Mesothelial cell of epicardium (in vitro differentiated cells): ENCODE measurements at places on chromosomes 16 and 17. TPM values are rescaled to one million over a fixed set of nuclear protein-coding genes. Genes with fewer than 3 reads are reported as not detected.

Gene TP53TG3
- not detected in 3 replicates for total RNA-seq

DNA sequence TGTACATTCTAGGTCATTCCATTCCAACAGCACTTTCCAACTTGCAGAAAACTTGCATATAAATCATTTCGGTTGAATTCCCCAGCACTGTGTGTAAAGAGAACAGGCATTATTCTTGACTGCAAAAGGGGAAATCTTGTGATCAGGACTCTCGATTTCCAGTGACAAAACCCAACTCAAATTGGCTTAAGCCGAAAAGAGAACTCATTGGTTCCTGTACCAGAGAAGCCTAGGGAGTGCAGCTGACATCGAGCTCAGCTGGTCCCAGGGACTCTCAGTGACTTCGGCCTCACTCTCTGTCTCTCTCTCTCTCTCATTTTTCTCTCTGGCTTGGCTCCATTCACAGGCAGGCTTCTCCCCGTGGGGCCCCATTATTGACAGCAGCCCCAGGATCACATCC is 30.7 kb downstream of the CD300LF start:
- DNase-seq = no peak

GRCh38 chr16:11877374-11877773 is 26.0 kb upstream of the RSL1D1 start:
- DNase-seq = no peak

GRCh38 chr17:14307560-14308024 is 6.7 kb downstream of the HS3ST3B1 start:
- no peak for DNase-seq

Gene BAIAP3
- 1.3 to 2.4 TPM (median 2.3 TPM) in 3 replicates for total RNA-seq

DNA sequence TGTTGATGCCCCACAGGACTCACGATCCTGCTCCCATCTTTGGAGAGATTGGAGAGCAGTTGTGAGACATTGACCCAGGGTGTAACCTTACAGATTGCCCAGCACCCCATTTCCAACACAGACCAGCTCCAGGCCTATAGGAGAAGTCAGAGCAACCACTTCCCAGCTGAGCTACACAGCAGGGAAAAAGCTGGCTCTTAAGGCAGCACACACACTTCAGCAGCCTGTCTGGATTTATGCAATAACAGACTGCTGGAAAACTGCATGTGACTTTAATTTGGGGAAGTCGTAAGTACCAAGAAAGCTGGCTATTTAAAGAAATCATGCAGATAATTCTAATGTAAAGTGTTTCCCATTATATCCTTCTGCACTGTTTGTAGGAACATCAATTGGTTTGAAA is 30.8 kb downstream of the NOG start:
- no peak for DNase-seq

GRCh38 chr17:75563063-75563758 is 24.4 kb upstream of the MYO15B start:
- no peak for DNase-seq

GRCh38 chr16:28062847-28063521 is 530 bp downstream of the GSG1L start:
- peak; percentile 58 for DNase-seq

Gene TEX14
- 0.20 to 0.43 TPM (median 0.34 TPM) in 3 replicates for total RNA-seq

DNA sequence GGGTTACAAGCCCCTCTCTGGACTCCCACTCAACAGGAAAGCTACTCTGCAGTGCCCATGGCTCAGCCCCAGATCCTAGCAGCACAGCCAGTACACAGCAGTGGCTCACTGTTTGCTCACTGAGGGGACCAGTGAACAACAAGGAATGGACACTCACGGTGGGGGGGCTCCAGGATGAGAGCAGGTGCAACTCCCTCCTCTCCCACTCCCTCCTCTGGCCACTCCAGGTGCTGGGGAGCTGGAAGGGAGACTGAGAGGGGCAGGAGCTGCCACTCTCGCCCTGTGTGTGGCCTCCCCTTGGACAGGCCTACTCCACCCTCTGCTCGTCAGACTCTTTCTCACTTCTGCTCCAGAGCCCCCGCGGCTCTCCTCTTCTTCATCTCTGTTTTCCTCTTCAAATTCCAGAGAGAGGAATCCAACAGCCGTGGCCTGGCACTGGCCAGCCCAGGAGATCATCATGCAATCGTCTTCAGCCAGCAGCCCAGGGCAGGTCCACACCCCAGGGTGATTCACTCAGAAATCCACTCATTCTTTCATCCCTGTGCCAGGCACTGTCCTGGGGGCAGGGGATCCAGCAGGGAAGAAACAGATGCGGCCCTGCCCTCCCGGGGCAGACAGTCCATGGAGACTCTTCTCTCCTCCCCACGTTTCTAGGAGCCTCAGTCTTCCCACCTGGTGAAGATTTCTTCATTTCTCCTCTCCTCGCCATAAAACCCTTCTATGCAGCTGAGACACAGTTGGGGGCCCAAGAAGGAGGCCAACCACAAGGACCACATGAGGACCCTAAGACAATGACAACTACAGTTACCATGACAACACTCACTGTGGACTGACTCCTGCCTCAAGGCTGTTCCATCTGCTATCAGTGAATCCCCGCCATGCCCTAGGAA is 30.7 kb downstream of the CFAP20 start:
- DNase-seq = no peak

- no peak for DNase-seq
These were observed 3.8 kb upstream of the DCXR start for GRCh38 chr17:82041144-82041814.

Gene ADAD2
- total RNA-seq = 0.34 TPM in 1 of 3 replicates, not detected in the others

Gene KRT23
- total RNA-seq = 2.3 to 2.8 TPM (median 2.6 TPM) in 3 replicates

GRCh38 chr16:82133798-82134197 is 36.2 kb downstream of the MPHOSPH6 start:
- DNase-seq = no peak

Gene NPIPB13
- total RNA-seq = 34.8 to 38.6 TPM (median 37.1 TPM) in 3 replicates

GRCh38 chr17:31564291-31564690 is 172.8 kb downstream of the RAB11FIP4 start:
- DNase-seq = no peak

DNA sequence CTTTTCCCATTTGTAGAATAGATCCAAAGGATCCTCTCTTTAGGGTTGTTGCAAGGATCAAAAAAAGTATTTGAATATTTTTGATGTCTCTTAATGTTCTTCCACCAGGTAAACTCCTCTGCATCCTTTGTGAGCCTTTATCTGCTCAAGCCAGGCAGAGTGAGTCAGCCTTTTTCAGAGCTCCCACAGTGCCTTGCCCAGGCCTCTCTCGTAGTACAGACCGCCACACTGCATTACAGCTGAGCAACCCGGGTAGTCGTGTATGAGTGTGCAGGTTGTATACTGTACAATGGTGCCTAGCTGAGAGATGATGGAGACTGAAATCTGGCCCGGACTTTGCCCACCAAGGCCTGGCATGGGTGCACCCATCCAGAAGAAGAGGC is 20.9 kb downstream of the RHBDL3 start:
- no peak for DNase-seq

- DNase-seq = no peak
These were observed at the start of gene B3GNT9 for GRCh38 chr16:67150833-67151396. B3GNT9 (minus strand) TSS chr16:67150998; CDS start chr16:67150485, 513 bp downstream.

Gene MT3
- not detected in 3 replicates for total RNA-seq

DNA sequence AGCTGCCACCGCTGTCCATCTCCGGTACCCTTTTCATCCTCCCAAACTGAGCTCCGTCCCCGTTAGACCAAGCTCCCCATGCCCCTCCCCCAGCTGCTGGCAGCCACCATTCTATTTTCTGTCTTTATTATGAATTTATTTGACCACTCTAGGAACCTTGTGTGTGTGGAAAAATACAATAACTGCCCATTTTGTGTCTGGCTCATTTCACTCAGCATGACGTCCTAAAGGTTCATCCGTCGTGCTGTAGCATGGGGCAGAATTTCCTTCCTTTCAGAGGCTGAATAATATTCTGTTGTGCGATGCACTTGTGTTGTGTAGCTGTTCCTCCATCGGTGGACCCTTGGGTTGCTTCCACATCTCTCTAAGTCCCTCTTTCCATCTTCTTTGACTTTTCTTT is 263.1 kb downstream of the SEC14L1 start:
- no peak for DNase-seq

GRCh38 chr17:41687828-41688640 is 651 bp upstream of the EIF1 start:
- DNase-seq = no peak

Gene HCRT
- not detected in 3 replicates for total RNA-seq

Gene CTRL
- total RNA-seq = 1.00 to 1.5 TPM (median 1.4 TPM) in 3 replicates

Gene DNAJC7
- total RNA-seq = 97.2 to 103 TPM (median 97.7 TPM) in 3 replicates

GRCh38 chr17:73906896-73907870 is 262.9 kb upstream of the SDK2 start:
- no peak for DNase-seq

DNA sequence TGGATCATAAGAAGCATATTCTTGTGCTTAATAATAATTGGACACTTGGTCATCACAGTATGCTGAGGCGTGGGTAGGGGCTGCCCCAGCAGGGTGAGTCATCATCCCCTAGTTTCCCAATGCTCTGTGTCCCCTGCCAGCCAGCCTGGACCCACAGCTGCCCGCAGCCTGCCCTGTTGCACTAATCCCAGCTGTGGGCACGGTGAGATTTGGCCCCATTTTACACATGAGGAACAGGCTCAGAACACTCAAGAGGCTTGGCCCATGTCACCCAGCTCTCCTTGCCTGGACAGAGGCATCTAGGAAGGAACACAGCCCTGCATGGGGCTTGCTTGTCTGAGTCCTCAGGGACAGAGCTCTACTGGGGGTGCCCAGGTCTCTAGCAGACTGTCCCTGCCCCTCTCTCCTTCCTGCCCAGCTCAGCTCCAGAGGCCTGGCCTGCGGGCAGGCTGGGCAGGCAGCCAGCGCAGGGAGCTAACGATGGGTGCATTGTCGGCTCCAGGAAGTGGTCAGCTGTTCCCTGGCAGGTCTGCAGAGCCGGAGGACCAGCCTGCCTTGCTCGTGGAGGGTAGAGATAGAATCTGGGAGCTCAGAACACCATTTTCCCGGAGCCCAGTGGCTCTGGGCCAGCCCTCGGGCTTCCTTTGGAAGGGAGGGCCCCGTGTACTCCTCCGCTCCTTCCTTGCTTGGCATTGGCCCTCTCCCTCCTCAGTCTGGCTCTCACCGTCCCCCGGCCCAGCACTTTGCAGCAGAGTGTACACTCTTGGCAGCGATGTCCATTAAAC is 189.4 kb downstream of the RAB11FIP4 start:
- DNase-seq = no peak

DNA sequence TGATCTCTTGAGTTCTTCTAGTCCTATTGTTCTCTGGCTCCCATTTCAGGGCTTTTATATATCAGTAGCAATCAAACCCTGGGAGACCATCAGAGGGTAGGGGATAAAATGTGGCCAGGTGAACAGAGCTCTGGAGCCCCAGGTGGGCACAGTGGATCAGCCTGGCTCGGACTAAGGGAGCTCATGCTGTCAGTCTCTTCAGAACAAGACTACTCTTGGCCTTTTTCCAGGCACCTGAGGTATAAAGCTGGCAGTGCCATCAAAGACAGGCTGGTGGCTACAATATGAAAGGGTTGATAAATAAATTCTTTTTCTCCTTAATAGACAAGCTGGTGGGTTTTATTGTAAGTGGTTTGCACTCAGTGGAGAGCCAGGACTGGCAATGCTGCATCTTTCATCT is 160.0 kb upstream of the CCL2 start:
- no peak for DNase-seq

Gene ADORA2B
- 3.8 to 4.6 TPM (median 4.5 TPM) in 3 replicates for total RNA-seq

DNA sequence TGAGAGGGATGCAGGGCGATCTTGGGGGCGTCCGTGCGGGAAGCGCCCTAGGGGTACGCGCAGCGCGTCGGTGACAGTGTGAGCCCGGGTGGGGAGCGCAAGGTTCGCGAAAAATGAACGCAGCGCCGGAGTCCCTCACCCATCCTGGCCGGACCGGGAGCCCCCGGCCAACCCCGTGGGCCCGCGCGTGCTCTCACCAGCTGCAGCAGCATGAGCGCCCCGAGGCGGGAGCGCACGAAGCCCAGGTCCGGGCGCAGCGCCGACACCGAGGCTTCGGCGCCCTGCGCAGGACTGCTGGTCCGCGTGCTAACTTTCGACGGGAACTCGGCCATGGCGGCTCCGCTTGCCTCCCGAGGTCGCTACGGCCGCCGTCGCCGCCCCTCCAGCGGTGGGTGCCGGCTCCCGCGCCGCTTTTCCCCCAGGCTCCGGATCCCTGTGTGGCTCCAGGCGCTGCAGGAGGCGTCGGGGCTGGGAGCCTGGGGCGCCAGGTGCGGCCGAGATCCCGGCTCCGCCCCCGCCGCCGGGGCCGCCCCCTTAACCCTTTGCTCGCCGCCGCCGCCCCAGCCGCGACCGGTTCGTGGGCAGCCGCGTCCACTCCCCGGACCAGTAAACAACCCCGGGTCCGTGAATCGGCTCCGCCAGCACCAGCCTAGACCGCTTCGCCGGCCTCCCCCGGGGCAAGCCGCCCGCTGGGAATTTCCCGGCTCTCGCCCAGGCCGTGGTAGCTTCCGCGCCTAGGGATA is at the start of gene PLLP:
Gene PLLP, minus strand, starts transcription at position 464 of the 743 bp plus-strand sequence. Its CDS starts 132 bp downstream, at position 332.
- DNase-seq = no peak

DNA sequence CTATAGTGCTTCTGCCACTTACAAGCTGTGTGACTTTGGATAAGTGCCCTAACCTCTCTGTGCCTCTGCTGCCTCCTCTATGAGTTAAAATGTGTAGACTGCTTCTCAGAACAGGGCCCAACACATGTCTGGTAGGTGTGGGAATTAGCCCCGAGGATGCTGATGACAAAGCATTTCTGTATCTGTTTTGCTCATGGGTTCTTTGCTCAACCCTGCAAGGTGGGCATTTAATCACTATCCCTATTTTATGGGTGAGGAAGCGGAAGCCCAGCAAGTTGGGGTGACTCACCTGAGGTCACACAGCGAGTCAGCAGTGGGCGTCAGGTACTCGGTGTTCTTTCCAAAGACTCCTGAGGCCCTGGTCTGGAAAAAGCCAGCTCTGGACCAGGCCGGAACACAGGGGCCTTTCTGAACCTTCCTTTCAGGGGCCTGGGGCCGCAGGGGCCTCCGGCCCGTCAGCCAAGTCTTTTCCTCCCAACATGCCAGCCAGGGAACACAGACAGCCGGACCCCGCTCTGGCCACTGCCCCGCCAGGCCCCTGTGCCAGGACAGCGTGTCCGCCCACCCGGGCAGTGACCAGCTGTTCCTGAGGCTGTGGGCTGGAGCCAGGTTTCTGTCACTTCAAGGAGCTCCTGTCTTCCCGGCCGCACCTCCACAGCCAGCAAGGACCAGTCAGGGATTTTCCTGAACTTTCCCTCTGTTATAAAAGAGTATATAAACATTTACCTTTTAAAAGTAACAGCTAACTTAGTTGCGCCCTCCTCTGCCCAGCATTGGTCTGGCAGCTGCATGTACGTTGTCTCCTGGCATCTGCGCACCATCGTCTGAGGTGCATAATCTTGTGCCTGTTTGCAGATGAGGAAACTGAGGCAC is 62.5 kb downstream of the SREBF1 start:
- DNase-seq = no peak

Gene ZSCAN32
- 18.4 to 19.7 TPM (median 18.9 TPM) in 3 replicates for total RNA-seq

Gene PRRT2
- total RNA-seq = 24.6 to 25.5 TPM (median 24.7 TPM) in 3 replicates

GRCh38 chr17:82327757-82328140 is 5.8 kb downstream of the SECTM1 start:
- DNase-seq = no peak

DNA sequence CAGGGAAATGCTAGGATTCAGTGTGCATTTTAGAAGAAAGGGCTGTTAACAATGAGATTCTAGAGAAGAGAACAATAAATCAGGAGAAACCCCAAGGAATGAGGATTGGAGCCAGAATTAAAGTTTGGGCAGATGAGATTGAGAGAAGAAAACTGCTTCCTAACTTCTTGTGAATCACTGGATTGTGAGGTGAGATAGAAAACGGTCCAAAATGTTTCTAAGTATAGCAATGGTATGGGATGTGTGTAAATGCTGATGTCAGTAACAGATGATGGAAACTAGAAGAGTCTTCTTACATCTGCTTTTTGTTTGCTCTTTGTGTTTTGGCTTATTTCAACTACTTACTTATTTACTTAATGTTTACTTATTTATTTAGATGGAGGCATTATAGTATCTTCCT is 123.0 kb downstream of the KCNJ2 start:
- DNase-seq = no peak
